ENCODE measurements at places on chromosomes 16 and 17.
A peak's percentile ranks its signal among the peaks of the same experiment; 100 is the strongest.

DNA sequence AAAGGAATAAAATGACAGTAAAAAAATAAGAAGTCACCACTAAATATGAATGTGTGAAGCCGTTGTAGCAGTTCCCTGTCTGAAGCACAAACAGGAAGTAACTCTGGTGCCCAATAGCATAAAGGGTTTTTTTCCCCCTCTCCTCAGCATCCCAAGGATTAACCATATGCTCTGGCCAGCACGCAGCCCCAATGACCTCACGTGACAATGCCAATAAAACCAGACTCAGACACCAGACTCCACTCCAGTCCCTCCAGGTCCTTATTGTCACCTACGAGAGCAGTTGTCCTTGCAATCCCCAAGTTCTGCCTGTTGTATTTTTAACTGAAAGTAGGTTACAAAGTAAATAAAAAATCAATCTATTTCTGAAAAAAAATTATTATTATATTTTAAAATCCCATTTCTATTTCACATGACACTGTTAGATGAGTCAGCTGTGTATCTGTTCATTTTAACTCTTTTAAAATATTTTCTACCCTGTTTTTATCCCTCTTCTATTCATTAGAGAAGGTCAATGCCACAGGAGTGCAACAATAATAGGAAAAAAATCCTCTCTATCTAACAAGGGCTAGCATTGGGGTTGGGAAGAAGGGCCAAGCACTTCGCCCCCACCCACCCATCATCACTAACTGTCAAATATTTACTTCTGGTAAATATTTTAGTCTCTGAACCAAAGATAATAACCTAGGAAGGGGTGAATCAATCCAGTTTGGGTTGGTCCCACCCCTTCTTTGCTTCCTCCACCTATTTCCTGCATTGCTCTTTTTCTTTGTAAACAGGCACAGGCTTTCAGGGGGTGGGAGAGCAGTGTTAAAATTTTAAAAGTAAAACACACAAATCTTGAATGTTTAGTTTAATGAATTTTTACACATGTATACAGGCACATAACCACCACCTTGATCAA lies 6.6 kb downstream of the PRAC1 start:
- DNase-seq = no peak

DNA sequence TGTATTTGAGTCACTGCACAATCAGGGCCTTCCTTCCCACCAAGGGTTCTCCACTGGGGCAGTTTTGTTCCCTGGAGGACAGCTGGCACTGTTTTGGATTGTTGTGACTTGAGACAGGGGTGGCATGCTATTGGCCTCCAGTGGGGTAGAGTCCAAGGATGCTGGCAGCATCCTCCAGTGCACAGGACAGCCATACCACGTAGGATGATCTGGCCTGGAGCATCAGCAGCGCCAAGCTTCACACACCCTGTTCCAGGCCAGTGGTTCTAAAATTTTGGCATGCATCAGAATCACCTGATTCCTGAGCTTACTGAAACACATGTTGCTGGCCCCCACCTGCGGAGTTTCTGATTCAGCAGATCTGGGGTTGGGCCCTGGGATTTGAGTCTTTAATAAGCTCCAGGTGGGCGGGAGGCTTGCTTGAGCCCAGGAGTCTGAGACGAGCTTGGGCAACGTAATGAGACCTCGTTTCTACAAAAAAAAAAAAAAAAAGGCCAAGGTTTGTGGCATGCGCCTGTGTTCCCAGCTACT lies 83.2 kb downstream of the MGAT5B start:
- no peak for DNase-seq

- DNase-seq = no peak
Observed at GRCh38 chr17:64259922-64260321, 3.1 kb downstream of the TEX2 start.

- no peak for DNase-seq
Observed at GRCh38 chr17:60108712-60109111, 30.0 kb upstream of the HEATR6 start.

DNA sequence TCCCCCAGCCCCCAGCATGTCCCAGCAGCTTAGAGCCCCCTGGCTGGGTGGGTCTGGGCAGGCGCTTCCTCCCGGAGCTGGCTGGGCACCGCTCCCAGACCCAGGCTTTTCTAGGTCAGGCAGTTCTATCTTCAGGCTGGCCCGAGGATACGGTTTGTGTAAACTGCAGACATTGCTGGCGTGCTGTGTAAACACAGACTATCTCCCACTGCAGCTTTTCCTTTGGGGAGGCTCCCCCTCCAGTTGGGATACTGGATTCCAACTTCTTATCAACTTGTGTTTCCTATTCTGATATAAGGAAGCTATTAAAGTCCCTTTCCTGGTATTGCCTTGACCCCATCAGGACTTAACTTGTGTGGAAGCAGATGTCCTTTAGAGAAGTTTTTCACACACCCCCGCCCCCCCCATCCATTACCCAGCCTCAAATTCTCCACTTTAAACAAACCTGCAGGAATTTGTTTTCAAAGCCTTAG lies 18.3 kb upstream of the GNA13 start:
- DNase-seq = peak; percentile 29

GRCh38 chr17:6913608-6914443 lies 82.0 kb upstream of the ALOX12 start:
- no peak for DNase-seq

DNA sequence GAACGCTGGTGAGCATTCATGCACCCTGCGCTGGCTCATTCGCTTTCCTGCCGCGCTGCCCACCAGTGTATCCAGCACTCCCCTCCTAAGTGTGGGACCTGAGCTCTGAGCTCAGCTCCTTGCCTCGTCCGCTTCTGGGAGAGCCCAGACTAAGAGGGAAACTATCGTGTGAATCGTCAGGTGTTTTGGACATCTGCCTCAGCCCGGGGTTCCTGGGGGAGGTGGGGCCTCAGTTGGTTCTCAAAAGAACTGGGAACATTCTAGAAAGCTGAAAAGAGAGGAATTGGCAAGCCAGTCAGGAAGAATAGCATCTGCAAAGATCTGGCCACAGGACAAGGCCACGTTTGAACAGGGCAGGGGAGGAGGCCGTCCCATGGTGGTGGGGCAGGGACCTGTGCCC lies 205.4 kb upstream of the CIBAR2 start:
- DNase-seq = no peak

- no peak for DNase-seq
Observed at GRCh38 chr17:11264183-11264871, 23.3 kb downstream of the SHISA6 start.

- DNase-seq = no peak
Observed at GRCh38 chr16:79912592-79913310, 312.2 kb upstream of the MAF start.

DNA sequence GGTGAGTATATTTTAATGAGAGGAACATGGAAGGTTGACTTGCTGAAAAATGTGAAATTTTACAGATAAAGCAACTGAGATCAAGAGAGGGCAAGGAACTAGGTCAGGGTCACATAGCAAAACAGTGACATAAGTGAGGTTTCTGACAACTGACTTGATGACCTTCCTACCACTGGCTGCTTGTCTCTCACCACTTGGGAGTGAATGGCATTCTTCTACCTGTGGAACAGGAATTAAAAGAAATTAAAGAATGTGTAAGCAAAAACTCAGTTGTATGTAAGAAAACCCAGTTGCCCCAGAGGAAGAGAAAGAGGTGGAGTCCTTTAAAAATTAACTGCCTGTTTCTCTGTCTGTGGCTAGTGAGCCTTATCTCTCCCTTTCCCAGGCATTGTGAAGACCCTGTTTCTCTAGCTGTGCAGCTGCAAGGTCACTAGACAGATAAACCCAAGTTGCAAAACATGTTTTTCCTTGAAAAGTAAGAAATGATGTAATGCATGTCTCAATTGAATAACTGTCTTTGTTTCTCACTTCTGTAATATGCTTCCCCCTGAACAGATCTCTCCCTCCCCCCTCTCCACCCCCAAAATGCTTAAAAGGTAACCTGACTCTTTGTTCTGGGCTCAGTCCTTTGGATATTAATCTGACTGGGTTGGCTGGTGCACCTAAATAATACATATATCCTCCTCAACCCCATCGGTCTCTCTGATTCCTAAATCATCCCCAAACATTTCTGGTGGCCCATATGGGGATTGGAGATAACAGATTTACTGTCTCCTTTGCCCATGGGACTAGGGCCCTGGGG lies 23.4 kb downstream of the ACSM1 start:
- no peak for DNase-seq

DNA sequence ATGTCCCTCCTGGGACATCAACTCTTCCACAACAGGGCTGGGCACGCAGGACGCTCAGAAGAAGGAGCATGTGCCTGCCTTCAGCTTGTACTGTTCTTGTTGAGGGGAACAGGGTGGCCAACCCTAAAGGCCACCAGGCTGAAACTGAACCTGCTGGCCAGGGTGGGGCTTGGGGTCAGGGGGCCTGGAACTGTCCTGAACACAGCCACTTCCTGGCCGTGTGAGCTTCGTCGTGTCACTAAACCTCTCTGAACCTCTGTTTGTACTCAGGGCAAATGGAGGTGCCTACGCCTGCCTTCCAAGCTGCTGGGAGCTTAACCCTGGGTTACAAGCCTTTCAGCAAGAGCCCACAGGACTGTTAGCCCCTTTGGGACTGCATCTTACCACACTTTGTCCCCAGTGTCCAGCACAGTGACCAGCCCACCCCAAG lies 6.7 kb downstream of the ARHGAP27 start:
- DNase-seq = no peak

DNA sequence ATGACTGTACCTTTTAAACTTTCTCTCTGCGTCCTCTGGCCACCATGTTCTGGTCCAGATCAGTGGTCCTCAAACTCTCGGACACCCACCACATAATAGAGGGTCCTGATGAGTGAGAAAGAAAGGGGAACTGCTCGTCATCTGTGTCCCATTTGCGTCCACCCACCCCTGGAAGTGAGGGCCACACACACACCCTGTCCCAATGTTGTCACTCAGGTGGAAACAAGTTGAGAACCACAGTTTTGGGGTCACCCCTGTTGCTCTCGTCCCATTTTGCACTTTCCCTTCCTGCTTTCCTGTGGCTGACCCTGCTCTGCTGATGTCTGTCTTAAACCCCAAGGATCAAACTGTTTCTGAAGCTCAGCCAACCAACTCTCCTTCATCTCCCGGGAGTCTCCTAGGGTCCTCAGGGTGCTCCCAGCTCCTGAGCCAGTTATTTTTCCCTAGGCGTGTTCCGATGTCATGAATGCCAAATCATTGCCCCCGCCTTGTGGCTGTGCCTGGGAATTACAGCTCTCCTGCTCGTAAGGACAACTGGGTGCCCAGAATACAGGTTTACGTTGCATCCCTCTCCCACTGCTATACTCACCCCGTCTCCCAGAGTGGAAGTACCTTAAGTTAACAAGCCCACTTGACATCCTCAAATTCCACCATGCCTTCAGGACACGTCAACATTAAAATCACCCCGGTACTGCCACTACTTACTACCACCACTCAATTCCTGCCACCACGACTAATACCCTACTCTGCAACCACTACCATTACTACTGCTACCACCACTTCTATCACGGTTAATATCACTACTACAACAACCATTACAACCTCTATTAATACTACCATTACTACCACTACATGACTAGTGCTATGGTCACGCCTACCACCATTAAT lies 26.0 kb upstream of the HNF1B start:
- DNase-seq = no peak

DNA sequence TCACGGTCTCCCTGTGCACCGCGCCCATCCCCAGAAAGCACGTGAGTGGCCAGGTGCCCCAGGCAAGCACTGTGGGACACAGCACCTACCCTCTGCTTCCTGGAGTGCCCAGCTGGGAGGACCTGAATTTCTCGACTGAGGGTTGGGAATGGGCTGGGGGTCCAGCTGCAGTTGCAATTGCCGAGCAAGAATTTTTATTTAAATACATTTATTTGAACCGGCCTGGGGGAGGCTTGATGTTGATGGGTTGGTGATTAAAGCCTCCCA lies 6.3 kb downstream of the SLC5A2 start:
- DNase-seq = no peak

GRCh38 chr17:77696721-77697460 lies 261.6 kb upstream of the TNRC6C start:
- DNase-seq = no peak

- DNase-seq = no peak
Observed at GRCh38 chr17:71803656-71804284, 317.1 kb upstream of the SOX9 start.

- DNase-seq = no peak
Observed at GRCh38 chr16:80105160-80105559, 435.6 kb upstream of the DYNLRB2 start.

GRCh38 chr17:39791111-39791992 lies 53.6 kb downstream of the GRB7 start:
- DNase-seq = no peak

DNA sequence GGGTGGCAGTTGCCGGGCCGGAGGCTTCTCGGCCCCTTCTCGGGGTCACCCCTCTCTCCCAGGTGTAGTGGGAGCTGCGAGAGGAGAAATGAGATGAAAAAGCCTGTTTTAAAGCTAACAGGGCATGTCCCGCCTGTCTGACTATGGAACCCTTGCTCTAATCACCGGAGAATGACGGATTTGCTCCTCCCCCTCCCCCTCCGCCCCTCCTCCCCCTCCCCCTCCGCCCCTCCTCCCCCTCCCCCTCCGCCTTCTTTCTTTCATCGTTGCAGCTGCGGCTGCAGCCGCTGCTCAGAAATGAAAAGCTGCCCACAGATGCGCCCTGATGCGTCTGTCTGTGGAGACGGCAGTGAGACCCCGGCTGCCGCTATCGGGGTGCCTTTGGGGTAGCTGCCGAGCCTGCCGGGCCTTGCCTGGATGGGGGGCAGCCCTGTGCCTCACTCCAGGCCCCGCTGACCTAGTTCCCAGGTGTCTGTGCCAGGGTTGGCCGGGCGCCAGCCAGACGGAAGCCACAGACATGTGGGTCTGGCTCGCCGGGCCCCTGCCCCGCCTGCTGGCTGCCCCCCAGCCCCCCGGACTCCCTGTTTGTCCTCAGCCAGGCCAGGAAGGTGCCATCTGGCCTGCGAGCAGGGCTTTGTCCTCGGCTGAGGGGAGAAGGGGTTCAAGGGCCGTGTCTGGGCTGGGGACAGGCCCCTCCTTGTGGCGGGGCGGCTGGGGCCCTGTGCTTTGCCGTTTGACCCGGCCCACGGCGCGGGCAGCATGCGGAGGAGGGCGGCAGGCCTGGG lies 37.7 kb downstream of the GINS2 start:
- peak; percentile 62 for DNase-seq

GRCh38 chr16:50838165-50838564 lies 96.3 kb downstream of the CYLD start:
- no peak for DNase-seq

- no peak for DNase-seq
Observed at GRCh38 chr16:83936581-83937165, 16.4 kb upstream of the OSGIN1 start.

DNA sequence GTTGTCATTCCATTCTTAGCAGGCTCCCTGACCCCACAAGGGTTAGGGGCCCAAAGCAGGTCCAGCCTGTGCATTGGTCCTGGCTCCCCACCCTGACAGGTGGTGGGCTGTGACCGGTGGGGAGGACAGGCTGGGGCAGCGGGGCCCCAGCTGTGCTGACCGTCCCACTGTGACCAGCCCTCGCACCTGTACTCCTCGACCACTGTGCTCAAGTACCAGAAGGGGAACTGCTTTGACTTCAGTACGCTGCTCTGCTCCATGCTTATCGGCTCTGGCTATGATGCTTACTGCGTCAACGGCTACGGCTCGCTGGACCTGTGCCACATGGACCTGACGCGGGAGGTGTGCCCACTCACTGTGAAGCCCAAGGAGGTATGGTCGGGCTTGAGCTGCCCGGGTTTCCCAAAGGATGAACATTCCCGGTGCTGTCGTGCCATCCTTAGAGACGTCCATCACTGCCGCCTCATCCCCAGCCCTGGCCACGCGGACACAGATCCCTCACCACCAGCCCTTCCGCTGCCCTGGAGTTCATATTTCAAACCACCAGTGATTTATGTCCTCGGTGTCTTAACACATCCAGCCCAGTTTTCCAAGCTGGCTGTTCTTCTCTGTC lies 7.3 kb downstream of the DRC7 start:
- no peak for DNase-seq
